ENCODE measurements at places on chromosomes 11 and 22.

GRCh38 chr11:119195680-119196079 is 10.4 kb downstream of the NHERF4 start:
- no peak for DNase-seq

GRCh38 chr11:55572548-55572947 is 620 bp downstream of the OR4C16 start:
- DNase-seq, result no peak

DNA sequence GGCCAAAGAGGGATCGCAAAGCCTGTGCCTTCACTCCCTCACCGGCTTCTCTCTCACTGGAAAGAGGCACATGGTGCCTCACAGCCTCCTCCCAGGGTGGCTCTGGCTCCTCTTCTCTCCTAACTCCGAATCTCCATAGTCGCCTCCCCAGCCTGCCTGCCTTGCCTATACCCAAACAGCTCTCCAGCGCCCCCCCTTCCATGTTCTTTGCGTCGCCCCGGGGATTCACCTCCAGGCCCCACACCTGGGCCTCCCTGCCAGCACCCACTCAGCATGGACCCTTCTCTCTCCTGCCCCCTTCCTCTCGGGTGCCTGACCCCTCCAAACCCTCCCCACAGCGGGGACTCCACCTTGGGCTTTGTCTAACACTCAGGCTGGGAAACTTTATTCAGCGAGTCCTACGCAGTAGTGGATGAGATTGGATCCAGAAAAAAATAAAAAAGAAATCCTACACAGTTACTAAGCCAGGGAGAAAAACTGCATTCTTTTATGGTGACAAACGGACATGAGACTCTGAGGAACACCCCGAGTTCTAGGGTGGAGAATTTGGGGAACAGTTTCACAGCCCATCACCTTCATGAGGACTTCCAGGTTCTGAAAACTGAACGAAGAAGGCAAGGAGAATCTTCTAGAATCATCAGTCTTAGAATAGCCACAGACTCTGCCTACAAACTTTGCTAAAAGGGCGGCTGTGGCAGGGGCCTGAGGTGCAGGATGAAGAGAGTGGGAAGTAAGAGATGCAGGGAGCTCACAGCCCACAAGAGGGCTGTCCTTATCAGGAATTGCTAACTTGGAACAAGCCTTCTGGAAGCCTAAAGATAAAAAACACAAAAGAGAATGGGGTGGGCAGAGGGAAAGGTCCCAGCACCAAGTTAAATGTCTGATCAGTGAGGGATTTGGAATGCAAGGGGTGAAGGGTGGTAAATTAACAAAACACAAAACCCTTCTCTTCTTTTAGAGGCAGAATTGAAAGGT is 5.3 kb downstream of the PPM1F start:
- DNase-seq, result peak; percentile 13

DNA sequence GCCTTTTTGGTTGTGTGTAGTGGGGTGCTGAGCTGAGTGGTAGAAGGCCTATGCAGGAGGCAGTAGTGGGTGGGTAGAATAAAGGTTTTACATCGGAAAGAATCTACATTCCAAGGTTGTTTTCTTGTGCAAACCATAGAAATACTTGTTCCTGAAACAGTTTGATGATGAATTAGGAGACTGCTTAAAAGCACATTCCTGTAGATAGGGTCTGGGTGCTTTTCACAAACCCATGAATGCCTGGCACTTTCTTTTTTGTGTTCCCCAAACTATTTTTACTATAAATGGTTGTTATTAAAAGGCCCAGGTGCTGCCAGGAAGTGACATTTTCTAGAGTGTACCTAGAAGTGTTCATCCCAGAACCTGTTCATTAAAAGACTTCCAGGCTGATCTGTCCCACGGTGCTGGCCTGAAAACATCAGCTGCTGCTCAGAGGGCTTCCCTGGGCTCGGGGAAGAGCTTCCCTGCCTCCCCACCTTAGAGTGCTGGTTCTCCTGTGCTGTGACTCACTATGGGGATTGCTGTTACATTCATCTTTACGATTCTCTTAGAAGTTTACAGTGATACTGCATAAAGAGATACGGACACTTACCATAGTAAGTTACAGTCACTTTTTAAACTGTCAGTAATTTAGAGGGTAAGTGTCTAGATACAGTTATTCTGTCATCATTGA is 27.9 kb downstream of the PPFIA1 start:
- no peak for DNase-seq

DNA sequence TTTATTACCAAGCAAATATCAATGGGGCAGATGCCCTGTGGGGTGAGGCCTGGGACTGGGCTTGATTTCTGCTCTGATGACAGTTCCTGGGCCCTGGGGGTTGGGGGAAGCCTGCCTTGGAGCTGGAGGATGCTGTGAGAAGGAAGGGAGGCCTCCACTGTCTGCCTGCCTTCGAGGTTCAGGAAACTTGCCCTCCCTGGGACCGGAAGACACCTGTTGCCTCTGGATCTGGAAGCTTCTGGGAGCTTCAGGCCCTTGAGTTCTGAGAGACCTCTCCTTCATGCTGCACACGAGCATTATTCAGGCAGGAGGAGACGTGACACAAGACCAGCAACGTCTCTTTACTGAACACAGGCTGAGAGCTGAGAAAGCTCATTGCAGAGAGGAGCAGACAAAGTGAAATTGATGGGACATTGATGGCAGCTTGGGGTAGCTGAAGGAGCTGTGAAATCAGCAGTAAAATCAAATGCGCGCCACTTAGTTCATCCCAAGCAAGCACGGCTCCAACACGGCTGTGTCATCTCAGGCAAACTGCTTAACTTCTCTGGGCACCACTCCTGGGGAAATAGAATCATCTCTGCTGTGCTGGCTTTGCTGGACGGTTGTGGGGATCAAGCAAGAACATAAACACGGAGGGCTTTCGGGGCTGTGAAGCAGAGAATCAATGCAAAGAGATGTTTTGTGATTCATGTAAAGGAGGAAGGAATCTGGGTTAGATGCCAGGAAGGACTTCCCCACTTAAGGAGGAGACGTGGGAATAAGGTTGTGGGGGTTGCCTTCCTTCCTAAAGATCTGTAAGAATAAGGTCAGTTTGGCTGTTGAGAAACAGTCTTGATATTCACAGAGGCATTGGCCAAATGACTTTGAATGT is 64.5 kb downstream of the TP53I11 start:
- DNase-seq, result no peak

GRCh38 chr22:45688600-45689080 is 17.0 kb downstream of the ATXN10 start:
- peak; percentile 73 for DNase-seq

- DNase-seq, result no peak
Measured at GRCh38 chr11:113240790-113241635, 73.4 kb upstream of the TTC12 start.

DNA sequence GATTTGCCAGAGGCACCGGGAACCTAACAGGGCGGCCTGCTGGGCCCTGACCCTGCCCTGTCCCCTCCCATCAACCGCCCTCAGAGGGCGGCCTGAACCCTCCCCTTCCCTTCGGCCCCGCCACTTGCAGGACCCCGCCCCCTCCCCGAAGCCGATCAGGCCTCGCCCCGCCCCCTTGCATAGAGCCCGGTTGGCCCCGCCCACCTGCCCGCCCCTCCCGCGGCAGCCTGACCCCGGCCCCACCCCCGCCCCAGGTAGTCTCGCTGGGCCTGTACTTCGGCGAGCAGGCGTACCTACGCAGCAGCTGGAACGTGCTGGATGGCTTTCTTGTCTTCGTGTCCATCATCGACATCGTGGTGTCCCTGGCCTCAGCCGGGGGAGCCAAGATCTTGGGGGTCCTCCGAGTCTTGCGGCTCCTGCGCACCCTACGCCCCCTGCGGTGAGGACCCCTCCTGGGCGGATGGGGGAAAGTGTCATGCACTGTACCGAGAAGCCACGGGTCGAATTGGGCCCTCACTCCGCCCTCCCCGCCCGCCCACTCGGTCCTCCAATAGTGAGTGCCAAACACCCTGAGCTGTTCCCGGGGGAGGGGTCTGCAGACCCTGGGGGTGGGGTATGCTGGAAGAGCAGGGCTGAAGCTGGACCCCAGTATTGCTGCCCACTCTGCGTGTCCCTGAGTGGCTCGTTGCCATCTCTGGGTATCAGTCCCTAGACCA is 94.1 kb downstream of the CACNA1I start:
- DNase-seq, result no peak

DNA sequence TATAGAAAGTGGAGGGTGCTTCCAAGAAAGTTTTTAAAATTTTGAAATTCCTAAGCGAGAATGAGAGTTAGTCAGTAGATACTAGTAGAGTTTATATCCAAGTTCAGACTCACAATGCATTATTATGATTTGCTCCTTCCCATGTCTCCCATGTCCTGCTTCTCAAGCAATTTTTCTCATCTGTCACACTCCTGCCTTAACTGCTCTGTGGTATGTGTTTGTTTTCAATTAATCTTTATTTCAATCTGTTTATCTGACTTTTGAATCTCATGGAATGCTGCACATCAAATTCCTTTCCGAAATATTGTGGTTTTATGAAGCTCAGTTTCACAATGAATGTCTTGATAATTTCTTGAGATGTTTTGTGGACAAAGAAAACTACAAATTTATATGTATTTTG is 18.1 kb downstream of the THY1 start:
- DNase-seq, result no peak

- no peak for DNase-seq
Measured at GRCh38 chr11:55172734-55173415, 89.1 kb upstream of the TRIM48 start.

GRCh38 chr22:50247748-50248147 is 2.9 kb upstream of the TUBGCP6 start:
- peak; percentile 61 for DNase-seq

- peak; percentile 20 for DNase-seq
Measured at GRCh38 chr11:119100246-119100970, 1.2 kb downstream of the DPAGT1 start.

DNA sequence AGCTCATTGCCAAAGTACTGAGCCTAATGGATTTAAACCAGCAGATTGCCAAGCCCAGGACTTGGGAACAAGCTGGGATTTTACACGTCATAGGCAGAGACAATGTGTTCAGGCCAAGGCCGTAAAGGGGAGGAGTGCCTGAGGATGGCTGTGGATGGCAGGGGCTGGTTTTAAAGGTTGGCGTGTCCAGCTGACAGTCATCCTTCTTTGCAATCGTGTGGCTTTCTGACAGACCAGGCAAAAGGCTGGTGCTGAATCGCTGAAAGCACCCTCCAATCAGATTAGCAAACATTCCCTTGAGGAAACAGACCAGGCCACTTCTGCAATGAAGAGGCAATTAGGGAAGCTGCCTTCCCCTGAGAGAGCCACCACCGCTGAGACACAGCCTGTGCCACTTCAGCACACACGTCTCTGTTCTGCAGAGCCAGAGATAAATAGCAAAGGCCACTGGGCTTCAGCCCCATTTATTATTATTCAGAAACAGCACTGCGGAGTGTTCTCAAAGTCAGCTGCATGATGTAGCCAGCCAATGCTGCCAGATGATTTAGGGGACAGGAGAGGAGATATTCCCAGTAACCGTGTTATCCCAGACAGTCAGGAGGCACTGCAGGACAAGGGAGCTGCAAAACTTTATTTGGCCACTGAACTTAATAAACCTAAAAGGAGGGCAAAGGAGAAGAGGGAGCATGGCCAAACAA is 54.2 kb upstream of the CSNK2A3 start:
- peak; percentile 87 for DNase-seq

DNA sequence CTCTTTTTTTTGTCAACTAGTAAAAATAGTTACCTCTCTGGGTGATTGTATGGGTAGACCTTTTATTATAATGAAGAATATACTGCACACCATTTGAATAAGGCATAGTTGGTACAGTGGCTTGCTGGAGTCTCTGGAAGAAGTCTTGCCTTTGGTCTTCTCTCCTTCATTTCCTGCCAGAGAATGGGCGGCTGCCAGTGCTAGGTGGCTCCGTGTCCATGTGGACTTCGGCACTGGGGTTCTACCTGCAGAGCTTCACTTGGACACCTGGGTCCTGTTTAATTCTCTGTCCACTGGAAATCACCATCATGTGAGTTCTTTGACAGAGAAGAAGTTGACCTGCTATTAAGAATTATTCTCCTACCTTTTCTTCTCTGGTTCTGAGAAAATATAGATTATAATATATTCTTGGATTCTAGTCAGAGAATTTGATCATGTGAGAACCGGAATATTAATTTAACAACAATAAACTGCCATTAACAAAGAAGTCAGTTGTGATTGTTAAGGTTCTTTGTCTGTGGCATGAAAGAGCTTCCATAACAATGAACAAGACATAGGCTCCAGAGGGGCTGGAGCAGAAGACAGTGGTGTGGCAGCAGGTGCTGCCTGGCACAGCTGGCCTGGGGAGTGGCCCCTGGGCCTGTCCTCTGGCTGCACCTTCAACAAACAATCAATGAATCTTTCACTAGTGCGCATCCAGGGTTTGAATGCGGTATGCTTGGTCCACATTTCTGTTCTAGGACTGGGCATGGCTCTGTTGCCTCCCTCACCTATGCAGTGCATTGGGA is 77.5 kb downstream of the PPFIBP2 start:
- no peak for DNase-seq

DNA sequence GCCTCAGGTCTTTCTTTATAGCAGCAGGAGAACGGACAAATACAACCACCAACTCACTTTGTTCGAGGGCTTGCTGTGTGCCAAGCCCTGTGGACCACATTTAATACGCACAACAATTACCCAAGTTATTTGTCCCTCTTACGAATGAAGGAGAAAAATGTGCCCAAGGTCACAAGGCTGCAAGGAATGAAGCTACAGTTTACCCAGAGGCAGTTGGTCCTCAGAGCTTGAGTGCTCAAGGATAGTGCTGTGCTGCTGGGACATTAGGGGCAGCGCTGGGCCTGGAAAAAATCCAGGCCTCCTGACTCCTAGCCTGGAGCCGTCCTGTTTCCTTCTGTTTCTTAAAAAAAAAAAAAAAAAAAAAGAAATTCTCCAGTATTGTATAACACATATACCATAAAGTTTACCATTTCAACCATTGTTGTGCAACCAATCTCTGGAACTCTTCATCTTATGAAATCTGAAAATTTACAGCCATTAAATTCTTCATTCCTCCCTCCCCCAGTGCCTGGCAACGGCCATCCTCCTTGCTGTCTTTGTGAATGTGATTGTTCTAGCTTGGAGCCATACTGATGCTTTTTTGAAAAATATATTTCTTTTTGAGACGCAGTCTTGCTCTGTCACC is 1.0 kb upstream of the C11orf86 start:
- DNase-seq, result peak; percentile 12

DNA sequence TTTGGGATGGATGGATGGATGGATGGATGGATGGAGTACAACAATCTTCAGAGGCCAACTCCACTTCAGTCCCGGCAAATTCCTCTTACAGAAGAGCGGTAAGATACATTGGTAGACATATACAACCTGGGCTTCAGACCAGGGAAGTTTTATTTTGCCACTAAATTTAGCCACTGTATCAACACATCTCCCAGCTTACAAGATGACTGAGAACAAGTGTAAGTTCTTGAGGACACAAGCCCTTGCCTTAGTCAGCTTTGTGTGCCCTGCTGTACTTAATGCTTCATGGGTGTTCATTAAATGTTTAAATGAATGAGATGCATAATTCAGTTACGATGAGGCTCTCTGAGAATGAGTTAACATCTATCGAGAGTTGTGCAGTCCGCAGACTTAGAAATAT is 127.7 kb downstream of the COMMD9 start:
- no peak for DNase-seq

- peak; percentile 30 for DNase-seq
Measured at GRCh38 chr22:40147388-40148176, 30.1 kb upstream of the TNRC6B start.

- no peak for DNase-seq
Measured at GRCh38 chr11:94539420-94539819, 4.3 kb upstream of the FUT4 start.
